ENCODE measurements at places on chromosomes 12 and 14. TPM values are rescaled to one million over a fixed set of nuclear protein-coding genes. Genes with fewer than 3 reads are reported as not detected.

- H3K4me3 ChIP-seq: no peak overlapping the region
- no peak overlapping the region for H3K27ac ChIP-seq
- H3K36me3 ChIP-seq: no peaks in the 10 kb centered on the region
- peak; percentile 1 for DNase-seq
- peaks cover 6% of the 10 kb centered on the region for H3K4me1 ChIP-seq
These were observed 136.1 kb downstream of the FGD4 start for GRCh38 chr12:32535288-32535999.

GRCh38 chr12:63070709-63071108 lies 80.3 kb downstream of the AVPR1A start:
- H3K27me3 ChIP-seq: no peaks in the 10 kb centered on the region
- no peaks in the 10 kb centered on the region for H3K4me1 ChIP-seq
- no peak overlapping the region for H3K4me3 ChIP-seq

- no peak overlapping the region for H3K27ac ChIP-seq
- DNase-seq: no peak
- no peaks in the 10 kb centered on the region for H3K27me3 ChIP-seq
- H3K4me3 ChIP-seq: no peak overlapping the region
- H3K4me1 ChIP-seq: peaks cover 25% of the 10 kb centered on the region
- H3K36me3 ChIP-seq: peaks cover 64% of the 10 kb centered on the region
These were observed 4.1 kb downstream of the OXA1L start for GRCh38 chr14:22770481-22771187.

DNA sequence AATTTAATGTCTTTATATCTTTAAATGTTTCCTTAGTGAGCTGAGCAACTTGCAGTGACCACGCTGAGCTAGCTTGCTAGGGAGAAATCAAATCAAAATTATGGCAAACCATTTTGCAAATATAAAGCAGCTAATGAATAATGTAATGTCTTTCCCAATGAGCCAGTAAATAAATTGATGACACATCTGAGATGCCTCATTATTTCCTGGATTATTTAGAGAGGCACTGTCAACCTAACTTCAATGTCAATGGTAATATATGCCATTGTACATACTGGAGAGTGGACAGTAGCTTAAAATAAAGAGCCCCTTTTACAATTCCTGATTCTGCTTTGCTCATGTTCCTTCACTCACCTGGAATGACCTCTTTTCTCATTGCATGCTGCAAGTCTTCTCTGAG lies 182.6 kb downstream of the PHLDA1 start:
- peaks cover 4% of the 10 kb centered on the region for H3K4me1 ChIP-seq
- no peak overlapping the region for H3K4me3 ChIP-seq
- no peak for DNase-seq
- H3K27me3 ChIP-seq: peaks cover 21% of the 10 kb centered on the region
- H3K36me3 ChIP-seq: no peaks in the 10 kb centered on the region

DNA sequence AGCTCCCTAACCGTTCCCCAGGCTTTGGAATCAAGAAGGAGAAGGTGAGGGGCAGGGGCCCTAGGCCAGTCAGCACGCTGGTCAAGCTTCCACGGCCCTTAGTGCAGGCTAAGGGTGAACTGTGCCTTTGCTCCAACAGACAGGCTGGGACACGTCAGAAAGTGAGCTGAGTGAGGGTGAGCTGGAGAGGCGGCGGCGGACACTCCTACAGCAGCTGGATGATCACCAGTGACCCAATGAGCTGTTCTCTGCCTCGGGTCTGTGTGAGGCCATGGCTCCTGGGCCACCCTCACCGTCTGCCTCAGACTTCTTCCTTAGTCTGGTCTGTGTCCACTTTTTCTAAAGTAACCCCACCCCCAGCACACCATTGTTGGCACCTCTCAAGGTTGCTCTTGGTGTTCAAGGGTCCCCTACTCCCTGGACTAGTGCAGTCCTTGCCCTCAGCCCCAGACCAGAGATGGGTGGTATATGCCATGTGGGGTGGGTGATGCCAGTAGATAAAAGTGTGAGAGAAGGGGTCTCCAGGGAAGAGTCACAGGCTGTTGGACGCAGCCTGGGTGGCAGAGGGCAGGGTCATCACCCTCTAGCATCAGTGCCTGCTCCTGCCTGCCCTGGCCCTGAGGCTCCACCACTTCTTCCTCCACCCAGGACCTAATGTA lies 20.7 kb downstream of the PRPF40B start:
- peaks cover 26% of the 10 kb centered on the region for H3K4me1 ChIP-seq
- H3K27ac ChIP-seq: peak overlapping the region; percentile 22
- no peaks in the 10 kb centered on the region for H3K27me3 ChIP-seq
- H3K36me3 ChIP-seq: peaks cover 11% of the 10 kb centered on the region
- H3K4me3 ChIP-seq: no peak overlapping the region
- DNase-seq: no peak

GRCh38 chr12:112447106-112447505 lies 28.4 kb downstream of the PTPN11 start:
- H3K27ac ChIP-seq: peak overlapping the region; percentile 25
- no peak for DNase-seq
- H3K4me3 ChIP-seq: no peak overlapping the region
- H3K36me3 ChIP-seq: peaks cover 25% of the 10 kb centered on the region

GRCh38 chr14:65255583-65256461 lies 153.5 kb upstream of the MAX start:
- no peak overlapping the region for H3K27ac ChIP-seq
- H3K4me1 ChIP-seq: peaks cover 31% of the 10 kb centered on the region
- no peaks in the 10 kb centered on the region for H3K27me3 ChIP-seq
- H3K4me3 ChIP-seq: no peak overlapping the region

DNA sequence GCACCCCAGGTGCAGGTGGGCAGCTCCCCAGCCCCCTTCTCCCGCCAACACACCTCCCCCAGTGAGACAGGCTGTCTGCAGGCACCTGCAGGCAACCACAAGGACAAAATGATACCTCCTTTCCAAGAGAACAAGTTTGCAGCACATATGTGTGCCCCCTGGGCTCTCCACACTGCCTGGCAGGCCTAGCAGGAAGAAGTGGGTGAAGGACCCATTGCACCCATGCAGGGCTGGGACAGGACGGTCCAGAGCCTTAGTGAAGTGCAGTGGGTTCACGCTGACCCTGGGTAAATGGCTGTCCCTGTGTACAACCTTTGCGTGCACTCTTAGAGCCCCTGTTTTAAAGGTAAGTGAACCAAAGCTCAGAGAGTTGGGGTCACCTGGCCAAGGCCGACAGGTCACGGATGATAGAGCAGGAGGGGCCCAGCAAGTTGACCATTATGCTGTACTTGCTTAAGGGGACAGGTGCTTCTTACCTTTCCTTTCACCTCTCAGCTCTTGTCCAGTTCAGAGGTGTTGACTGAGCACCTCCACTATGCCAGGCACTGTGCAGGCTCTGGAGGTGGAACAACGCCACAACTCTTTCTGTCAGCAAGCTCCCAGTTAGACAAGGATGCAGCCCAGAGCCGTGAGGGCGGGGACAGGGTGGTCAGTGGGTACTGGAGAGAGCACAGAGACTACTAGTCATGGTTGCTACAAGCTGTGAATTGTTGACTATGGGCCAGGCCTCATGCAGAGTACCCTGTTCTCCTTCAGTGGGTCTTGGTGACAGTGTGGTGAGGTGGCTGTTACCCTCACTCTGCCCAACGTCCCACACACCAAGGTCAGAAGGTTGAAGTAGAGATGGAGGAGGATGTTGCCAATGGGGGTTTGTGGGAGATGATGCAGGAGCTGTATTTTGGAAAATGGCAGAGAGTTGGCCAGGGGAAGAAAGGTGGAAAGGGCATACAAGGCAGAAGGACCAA lies 125.9 kb downstream of the PAPOLA start:
- no peaks in the 10 kb centered on the region for H3K36me3 ChIP-seq
- H3K27ac ChIP-seq: no peak overlapping the region
- no peak overlapping the region for H3K4me3 ChIP-seq

DNA sequence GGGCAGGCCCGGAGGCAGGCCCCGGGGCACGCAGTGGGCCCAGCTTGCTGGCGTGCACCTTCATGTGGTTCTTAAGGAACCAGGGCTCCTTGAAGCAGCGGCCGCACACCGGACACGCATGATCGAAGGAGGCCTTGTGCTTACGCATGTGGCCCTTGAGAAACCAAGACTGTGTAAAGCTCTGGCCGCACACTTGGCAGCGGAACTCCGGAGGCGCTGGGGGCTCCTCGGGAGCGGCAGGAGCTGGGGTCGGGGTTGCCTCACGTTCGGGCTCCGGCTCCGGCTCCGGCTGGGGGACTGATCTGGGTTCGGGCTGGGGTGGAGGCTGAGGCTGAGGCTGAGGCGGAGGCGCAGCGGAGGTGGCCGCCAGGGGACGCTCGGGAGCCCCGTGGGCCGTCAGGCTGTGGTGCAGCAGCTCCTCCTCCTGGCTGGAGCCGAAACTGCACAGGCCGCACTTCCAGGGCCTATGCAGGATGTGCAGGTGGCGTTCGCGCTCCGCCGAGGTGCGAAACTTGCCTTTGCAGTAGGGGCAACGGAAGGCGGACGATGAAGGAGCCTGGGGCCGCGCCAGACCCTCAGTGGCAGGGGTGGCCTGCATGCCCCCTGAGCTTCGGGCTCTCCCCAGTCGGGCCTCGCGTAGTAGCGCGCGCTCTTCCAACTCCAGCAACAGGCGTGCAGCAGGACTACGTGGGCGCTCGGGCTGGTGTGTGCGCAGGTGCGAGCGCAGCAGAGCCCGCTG lies 6.0 kb downstream of the ZNF219 start:
- no peaks in the 10 kb centered on the region for H3K27me3 ChIP-seq
- H3K4me3 ChIP-seq: no peak overlapping the region
- H3K4me1 ChIP-seq: peaks cover 20% of the 10 kb centered on the region
- no peak overlapping the region for H3K27ac ChIP-seq

DNA sequence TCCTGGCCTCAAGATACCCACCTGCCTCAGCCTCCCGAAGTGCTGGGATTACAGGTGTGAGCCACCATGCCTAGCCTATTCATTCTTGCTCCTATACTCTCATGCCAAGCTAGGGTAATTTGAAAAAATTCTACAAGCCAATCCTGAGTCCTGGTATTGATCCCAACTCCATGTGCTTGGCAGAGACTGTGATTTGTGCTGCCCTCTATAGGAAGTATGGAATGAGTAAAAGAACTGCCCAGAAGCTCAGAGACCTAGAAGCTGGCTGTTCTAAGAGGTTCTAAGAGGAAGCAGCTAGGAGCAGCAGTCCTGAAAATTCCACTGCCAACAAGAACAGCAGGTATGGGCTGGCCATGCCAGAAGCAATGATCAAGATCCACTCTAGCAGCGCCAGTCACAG lies 402.5 kb downstream of the PCNX1 start:
- H3K4me3 ChIP-seq: no peak overlapping the region
- peaks cover 7% of the 10 kb centered on the region for H3K36me3 ChIP-seq
- DNase-seq: no peak
- peaks cover 8% of the 10 kb centered on the region for H3K27me3 ChIP-seq
- H3K4me1 ChIP-seq: no peaks in the 10 kb centered on the region

GRCh38 chr12:76530516-76530915 lies 29.1 kb downstream of the OSBPL8 start:
- peaks cover 37% of the 10 kb centered on the region for H3K4me1 ChIP-seq
- DNase-seq: no peak
- no peaks in the 10 kb centered on the region for H3K27me3 ChIP-seq
- H3K4me3 ChIP-seq: no peak overlapping the region

DNA sequence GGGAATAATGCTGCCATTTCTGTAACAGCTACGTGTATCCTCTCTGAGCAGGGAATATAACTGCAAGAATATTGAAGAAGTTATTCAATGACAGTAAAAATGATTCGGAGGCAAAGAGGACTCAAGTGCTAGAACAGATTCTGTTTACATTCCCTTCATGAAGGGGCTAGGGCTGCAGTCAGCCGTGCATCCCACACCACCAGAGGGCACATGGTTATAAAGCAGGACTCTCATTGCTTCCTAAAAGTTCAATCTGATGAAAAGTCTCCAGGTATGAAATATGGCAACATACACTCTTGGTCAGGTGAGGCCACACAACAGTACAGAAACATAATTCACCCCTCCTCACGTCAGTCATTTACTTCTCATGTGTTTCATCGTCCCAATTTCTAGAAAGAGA lies 34.0 kb downstream of the TCHP start:
- DNase-seq: no peak
- H3K27ac ChIP-seq: peak overlapping the region; percentile 5

GRCh38 chr14:95409477-95410272 lies 90.0 kb upstream of the CLMN start:
- no peaks in the 10 kb centered on the region for H3K27me3 ChIP-seq
- no peak for DNase-seq
- no peak overlapping the region for H3K27ac ChIP-seq
- H3K4me3 ChIP-seq: no peak overlapping the region
- H3K36me3 ChIP-seq: peaks cover 2% of the 10 kb centered on the region
- H3K4me1 ChIP-seq: no peaks in the 10 kb centered on the region

GRCh38 chr14:92750994-92751400 lies 2.6 kb upstream of the LGMN start:
- peaks cover 48% of the 10 kb centered on the region for H3K4me1 ChIP-seq
- H3K27ac ChIP-seq: no peak overlapping the region
- H3K36me3 ChIP-seq: peaks cover 3% of the 10 kb centered on the region
- peaks cover 12% of the 10 kb centered on the region for H3K27me3 ChIP-seq
- no peak for DNase-seq

- no peak for DNase-seq
- H3K27me3 ChIP-seq: peaks cover 94% of the 10 kb centered on the region
- H3K4me1 ChIP-seq: peaks cover 12% of the 10 kb centered on the region
- no peak overlapping the region for H3K4me3 ChIP-seq
- no peak overlapping the region for H3K27ac ChIP-seq
These were observed 2.6 kb downstream of the HOXC13 start for GRCh38 chr12:53941187-53941586.

- H3K27ac ChIP-seq: no peak overlapping the region
- H3K4me3 ChIP-seq: no peak overlapping the region
- peaks cover 4% of the 10 kb centered on the region for H3K27me3 ChIP-seq
- H3K4me1 ChIP-seq: peaks cover 29% of the 10 kb centered on the region
These were observed 3.3 kb upstream of the CHURC1 start for GRCh38 chr14:64910847-64911495.

DNA sequence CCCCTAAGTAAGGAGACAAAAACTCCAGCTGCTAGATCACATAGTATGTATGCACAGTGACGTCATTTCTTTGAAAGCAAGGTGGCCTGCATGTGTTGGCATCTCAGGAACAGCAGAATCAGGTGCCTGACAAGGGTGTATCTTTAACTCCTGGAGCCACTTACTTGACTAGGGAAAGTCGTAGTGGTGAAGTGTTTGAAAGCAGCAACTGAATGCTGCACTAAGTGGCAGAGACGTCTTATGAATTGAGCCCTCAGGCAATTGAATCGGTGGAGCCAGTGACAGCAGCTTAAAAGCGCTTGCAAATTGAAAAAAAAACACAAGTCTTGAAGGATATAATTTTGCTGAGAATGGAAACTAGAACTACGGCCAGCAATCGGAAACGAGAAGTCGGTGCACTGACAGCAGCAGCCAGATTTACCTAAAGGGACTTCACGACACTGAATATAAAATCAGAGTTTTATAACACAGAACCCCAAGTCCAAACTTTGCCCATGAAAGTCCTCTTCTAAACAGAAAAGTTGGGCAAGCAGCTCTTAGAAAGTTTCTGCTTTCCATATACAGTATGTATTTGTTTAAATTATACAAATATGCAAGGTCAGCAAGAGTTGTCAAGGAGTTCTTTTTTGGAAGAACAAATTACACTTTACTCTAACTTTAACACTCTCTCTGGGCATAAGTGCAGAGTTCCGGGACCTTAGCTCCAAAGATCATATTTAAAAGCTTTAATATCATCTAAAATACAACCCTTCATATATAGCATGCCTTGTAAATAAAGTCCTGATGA lies 1.1 kb downstream of the IGF1 start:
- no peak for DNase-seq
- no peak overlapping the region for H3K27ac ChIP-seq
- H3K4me1 ChIP-seq: peaks cover 56% of the 10 kb centered on the region
- H3K4me3 ChIP-seq: no peak overlapping the region
- peaks cover 7% of the 10 kb centered on the region for H3K27me3 ChIP-seq

Gene SYT10
- total RNA-seq: not detected

Gene CLEC4A
- not detected for total RNA-seq

Gene ARMH4
- not detected for total RNA-seq

Gene SAMD4A
- 4.6 TPM for total RNA-seq

Gene TEP1
- 22.1 TPM for total RNA-seq

Gene C12orf56
- not detected for total RNA-seq
